ENCODE measurements at places on chromosomes 2 and 18.

DNA sequence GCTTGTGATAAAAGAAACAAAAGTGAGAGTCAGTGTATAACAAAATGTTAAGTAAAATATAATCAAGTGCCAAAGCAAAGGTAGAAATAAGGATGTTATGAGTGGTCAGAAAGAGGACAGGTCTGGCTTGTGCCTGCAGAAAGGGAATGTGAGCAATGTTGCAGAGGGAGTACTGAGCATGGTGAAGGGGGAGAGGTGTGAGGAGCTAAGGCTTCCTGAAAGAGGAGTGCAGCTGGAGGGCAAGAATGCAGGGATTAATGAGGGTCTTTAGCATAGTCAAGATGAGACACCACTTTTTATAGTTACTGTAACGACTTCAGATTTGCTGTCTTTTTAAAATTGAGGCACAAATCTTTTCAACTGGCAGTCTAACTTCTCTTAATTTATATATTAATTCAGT lies 22.0 kb upstream of the FIGN start:
- no peak for DNase-seq

GRCh38 chr2:113012436-113013335 lies 7.4 kb downstream of the IL36A start:
- DNase-seq, result no peak

- no peak for DNase-seq
These were observed 4.0 kb upstream of the DYSF start for GRCh38 chr2:71449343-71449742.

- no peak for DNase-seq
These were observed 4.9 kb downstream of the IGFBP5 start for GRCh38 chr2:216690456-216690852.

DNA sequence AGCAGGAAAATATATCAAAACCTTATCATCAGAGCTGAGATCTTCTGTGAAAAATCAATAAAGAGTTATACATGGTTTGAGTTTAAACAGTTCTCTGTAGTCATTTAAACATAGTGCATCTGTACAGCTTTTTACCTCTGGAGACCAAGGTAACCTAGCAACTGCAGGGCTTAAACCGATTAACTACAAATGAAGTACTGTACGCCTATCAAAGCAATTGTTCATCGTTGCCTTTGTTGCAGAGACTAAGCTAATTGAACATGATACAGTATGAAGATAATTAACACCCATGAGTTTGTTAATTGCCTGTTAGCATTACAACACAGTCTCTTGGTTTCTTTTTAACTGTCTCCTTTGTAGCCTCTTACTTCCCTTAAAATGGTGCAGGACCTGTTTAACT lies 147.9 kb downstream of the LNPK start:
- DNase-seq, result no peak

DNA sequence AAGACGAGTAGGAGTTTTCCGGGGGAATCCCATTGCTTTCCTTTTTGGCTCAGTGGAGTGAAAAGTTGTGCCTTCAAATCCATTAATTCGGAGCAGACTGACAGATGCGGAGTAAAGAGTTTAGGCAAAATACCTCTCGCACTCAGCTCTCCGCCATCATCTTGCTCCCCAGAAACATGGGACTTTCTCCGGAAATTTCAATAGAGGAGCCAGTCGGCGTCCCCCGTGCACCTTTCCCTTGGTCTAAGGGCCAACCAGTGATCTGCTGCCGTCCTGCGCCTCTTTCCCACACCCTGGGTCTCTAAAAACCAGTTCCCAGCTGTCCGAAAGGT lies 318 bp downstream of the TYW5 start:
- DNase-seq, result no peak

GRCh38 chr2:229861431-229861830 lies 60.4 kb downstream of the TRIP12 start:
- DNase-seq, result no peak

- no peak for DNase-seq
These were observed 207.5 kb upstream of the HAAO start for GRCh38 chr2:42999856-43000241.
